Aorta (tissue), 5 donors: ENCODE measurements at places on chromosomes 5 and 9. TPM values are rescaled to one million over a fixed set of nuclear protein-coding genes. Genes with fewer than 3 reads are reported as not detected.
A peak's percentile ranks its signal among the peaks of the same experiment; 100 is the strongest.

DNA sequence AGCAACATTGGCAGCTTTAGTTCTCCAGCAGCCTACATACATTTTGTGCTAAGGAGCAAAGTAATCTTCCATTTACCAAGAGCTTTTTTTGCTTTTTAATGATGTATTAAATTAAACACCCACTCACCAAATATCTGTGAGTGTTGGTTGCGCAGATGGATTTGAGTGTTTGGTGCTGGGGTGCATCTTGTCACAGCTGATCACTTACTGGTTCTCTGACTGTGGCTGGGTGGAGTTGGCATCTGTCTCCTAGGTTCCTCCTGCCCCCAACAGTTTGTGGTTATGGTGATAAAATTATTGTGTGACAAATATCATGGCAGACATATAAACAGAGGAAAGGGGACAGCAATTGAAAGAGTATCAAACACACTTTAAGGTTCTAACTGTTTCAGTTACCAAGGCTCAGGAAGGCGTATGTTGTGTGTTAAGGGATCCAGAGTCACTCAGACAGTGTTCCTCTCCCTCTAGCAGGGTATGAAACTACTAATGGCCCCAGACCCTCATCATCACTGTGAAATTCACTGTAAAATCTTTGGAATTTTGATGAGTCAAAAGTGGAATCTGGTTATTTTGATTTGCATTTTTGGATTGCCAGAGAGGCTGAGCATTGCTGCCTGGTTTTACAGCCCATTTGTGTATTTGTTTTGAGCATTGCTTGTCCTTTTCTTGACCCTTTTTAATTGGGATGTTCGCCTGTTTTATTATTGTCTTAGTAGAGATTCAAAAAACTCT lies 81.7 kb downstream of the PDE8B start:
- no peak for DNase-seq

- DNase-seq: peak; percentile 93
These were observed 708 bp upstream of the TUBB4B start for GRCh38 chr9:137240318-137240840.

DNA sequence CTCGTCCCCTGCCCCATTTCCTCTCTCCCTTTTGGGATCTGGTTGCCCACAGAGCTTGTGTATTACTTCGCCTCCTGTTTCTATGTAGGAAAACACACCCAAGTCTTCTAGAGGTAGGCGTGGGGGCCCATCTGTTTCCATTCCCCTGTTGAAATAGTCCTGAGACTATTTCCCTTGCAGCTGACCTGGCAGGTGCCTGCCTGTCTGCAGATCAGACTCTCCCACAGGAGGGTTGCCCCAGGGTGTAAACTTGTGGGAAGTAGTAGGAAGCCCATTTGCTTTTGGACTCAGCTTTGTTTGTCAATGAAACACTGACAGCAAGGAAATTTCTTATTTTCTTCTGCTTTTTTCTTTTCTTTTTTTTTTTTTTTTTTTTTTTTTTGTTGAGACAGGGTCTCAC lies 16.3 kb upstream of the GARNL3 start:
- no peak for DNase-seq

DNA sequence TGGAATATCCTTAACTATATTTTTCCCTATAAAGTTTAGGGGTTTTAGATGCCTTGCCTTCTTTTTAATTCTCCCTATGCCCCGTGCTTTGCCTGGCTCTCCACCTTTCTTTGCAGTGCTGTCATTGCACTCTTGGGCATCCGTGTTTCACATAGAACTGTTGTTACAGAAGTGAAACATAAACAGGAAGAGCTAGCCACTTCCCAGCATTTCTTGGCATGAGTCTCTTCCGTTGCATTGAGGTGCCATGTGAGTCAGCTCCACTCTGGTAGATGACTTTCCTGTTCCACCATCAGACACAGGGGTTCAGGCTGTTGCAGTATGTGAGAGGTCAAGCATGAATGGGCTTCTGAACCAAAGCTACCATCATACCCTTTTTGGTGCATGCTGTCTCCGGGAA lies 73.4 kb downstream of the ANGPTL2 start:
- peak; percentile 73 for DNase-seq

DNA sequence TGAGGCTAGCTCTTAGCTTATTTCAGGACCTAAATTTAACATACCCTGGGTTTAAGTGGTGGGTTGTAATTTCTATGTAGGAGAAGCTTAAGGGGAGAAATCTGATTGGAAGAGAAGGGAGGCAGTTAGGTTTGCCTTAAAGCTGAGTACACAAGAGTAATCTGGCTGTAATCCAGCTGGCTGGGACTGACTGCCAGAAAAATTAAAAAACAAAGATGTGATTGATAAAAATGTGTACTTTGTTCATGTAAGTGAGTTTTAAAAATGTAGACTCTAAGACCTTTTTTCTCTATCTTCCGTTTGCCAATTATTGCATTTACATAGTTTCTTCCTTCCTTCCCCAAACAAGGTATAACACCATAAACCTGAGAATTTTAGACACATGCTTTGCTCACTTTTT lies 17.5 kb upstream of the MSMP start:
- no peak for DNase-seq

DNA sequence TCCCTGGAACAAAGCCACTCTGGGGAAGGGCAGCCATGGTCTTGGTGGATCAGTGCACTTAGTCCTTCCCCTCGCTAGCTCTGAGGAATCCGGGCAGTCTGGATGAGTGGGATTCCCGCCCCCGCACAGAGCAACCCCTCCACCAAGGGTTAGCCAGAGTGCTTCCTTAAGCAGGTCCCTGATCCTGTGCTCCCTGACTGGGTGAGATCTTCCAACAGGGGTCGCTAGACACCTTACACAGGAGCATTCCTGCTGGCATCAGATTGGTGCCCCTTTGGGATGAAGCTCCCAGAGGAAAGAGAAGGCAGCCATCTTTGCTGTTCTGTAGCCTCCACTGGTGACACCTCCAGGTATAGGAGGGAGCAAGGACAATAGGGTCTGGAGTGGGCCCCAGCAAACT lies 228.8 kb downstream of the AP3B1 start:
- DNase-seq: no peak

GRCh38 chr9:133682818-133683585 lies 46.8 kb downstream of the DBH start:
- peak; percentile 44 for DNase-seq

GRCh38 chr9:94807556-94807955 lies 81.1 kb downstream of the AOPEP start:
- DNase-seq: no peak

- DNase-seq: no peak
These were observed 577.6 kb downstream of the CSNK1G3 start for GRCh38 chr5:124089578-124089977.

CMBL gene
- 7.5 TPM for total RNA-seq

TOPORS gene
- total RNA-seq: 16.9 TPM

LRRC19 gene
- total RNA-seq: not detected

GABRA1 gene
- not detected for total RNA-seq
